ENCODE measurements at places on chromosomes 2 and 18.

DNA sequence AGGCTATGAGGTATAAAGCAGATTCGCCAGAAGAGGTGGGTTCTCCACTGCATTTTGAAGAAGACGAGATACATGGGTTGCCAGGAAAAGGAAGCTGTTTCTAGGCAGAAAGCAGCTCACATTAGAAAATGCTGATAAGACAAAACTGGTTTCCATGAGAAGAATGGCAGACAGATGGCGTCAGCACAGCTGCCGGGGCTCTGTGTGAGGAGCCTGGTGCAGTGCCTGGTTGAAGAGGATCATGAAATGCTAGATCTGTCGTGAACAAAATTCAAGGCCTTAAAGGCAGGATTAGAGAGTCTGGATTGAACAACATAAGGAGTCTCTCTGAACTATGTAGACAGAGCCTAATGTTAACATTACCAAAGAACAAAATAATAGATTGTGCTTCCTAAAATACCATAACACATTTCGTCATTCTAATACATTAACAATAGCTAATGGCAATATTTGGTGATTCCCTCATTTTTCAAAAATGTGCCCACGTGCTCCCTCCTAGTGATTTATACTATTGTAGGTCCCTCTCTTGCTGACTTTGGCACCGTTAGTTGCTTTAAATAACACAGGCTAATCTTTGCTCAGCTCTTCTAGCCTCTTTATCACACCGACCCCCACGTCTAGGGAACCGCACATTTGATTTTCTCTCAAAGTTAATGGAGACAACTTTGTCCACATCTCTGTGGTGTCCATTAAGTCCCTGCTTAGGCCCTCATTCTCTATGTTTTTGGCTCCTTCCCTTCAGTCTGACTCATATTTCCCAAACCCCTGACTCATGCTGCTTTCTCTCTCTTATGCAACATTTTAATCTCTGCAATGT lies 38.2 kb downstream of the EFEMP1 start:
- DNase-seq = no peak

GRCh38 chr2:201411421-201411820 lies 39.8 kb downstream of the TRAK2 start:
- DNase-seq = no peak

DNA sequence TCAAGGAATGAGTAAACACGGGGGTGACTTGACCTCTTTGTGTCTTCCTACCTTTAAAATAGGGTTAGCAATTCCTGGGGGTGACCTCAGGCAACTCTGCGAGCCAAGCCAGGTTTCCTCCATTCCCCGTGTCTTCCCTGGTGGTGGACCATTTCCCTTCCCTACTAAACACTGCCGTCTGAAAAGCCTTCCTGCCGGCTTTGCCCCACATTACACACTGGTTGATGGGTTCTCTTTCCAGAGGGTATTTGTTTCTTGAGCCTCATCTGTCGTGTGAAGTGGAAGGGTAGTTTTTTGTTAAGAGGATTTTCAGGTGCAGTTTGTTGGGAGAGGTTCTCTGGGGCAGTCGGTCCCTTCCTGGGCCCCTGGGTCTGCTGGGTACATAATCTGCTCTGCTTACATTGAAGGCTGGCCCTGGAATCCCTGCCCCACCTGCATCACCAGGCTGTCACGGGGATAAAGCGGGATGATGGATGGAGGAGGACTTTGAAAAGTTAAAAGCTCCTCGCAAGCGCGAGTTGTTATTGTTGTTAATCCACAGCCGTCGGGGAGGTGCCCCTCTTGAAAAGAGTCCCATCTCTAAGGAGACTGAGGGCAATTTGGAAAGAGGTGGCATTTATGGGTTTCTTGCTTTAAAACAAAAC lies 175.4 kb upstream of the SPRED2 start:
- no peak for DNase-seq

GRCh38 chr2:29469516-29469915 lies 354.3 kb downstream of the CLIP4 start:
- DNase-seq = no peak

- no peak for DNase-seq
Measured at GRCh38 chr18:32355896-32356295, 114.8 kb downstream of the GAREM1 start.

DNA sequence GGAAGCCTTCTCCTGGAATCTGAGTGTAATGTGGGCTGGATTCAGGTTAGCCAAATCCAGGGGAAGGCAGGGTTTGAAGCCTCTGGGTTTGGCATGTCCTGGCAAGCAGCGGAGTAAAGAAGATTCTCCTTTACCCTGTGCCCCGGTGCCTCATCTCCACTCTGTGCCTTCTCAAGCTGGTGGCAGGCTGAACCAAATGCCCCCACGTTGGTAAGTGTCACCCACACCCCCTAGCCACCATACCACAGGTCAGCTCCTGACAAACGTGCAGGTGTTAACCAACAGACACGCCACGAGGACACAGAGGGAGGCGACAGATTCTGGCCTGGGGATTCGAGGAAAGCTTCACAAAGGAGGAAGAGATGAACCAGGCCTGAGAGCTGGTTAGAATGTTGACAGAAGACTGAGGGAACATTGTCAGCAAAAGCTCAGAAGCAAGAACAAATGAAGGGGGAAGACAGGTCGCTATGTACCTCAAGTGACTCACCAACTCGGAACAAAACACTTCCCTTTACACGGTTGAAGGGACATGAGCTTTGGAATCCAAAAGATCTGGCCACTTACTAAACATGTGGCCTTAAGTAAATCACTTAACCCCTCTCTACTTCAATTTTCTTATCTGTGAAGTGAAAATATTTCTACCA lies 85.2 kb upstream of the LCLAT1 start:
- DNase-seq = no peak

GRCh38 chr2:33104052-33104623 lies 157.4 kb downstream of the LTBP1 start:
- no peak for DNase-seq

GRCh38 chr2:118249531-118249930 lies 161.3 kb downstream of the INSIG2 start:
- no peak for DNase-seq

DNA sequence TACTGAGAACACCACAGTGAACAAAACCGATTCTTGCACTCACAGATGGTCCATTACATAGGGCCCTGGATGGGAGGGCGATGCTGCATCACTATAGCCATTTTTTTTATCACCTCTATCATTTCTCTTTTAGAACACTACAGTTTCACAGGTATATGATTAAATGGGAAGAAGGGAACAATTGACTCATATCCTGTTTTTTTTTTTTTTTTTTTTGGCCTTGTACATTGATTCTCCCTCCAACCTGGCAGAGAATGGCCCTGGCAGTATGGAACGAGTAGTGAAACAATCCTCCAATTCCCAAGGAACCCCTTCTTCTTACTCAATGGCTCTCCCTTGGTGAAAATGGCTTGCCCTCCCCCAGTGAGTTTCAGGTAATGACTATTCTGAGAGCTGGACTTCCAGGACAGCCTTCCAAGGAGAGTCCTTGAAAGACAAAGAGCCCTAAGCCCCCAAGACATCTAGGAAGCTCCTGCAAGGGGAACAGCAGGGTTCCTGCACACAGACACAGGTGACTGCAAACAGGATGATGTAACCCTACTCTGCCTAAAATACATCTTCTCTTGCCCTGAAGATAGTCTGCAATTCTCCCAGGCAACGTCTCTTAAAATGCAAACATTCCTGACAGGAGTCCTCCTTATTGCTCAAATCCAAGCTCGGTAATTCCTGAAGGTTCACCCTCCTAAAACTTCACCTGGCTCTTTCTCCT lies 405.4 kb downstream of the SETBP1 start:
- no peak for DNase-seq

DNA sequence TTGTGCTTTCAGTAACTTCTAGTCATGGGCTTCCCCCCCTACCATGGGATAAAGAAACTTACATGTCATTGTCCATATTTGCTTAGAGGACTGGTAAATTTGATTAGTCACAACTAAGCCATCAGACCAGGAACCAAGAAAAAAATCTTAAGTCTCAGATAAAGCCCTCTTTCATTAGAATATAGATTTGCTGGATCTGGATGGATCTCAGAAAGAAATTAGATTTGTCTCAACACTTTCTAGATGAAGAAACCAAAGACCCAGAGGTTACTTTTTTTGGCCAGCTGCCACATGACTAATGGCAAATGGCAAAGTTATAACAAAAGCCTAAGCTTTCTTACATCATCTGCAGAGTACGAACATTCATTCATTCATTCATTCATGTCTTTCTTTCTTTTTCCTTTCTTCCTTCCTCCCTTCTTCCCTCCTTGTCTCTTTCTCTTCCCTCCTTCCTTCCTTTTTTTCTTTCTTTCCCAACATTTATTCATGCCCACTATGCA lies 60.2 kb downstream of the CDCA7 start:
- DNase-seq = no peak

GRCh38 chr2:98170076-98170475 lies 83.1 kb downstream of the VWA3B start:
- DNase-seq = no peak

DNA sequence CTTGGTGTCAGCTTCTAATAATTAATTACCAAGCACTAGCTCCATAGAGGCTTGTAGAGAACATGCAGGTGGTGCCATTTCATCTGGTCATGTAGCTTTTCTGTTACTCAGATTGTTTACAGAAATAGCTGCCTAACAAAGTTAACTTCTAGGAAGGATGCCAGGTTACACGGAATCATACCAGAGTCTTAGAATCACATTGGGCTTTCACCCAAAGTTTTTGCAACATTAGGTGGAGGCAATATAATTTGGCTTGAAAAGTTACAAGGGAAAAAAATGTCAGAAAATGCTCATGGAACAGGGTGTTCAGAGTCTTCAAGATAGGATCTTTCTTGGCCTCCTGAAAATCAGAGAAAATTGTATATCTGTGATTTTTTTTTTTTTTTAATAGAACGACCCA lies 135.6 kb downstream of the ARHGAP15 start:
- DNase-seq = no peak

DNA sequence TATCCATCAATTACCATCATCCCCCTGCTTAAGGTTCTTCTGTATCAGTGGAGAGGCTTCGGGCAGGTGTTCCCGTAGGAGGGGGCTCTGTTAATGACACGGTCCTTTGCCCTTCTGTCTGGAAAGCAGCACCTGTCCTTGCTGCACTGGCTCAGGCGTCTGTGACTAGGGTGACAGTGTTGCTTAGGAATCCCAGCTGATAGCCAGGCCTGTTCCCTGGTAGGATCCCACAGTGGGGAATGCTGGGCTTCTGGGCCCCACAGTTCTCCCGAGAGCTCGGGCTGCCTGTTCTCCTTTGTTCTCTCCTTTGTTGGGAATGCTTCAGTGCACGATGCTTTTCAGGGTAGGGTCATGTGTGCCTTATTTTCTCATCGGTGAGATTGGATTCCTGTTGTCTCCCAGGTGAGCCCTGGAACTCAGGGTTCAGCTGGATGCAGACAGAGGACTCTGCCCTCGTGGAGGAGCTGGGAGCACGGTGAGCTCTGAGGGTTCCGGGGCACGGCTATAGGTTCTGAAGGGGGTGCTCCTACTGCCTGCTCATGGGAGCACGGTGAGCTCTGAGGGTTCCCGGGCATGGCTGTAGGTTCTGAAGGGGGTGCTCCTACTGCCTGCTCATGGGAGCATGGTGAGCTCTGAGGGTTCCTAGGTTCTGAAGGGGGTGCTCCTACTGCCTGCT lies 9.6 kb downstream of the SNTG2 start:
- peak; percentile 49 for DNase-seq

DNA sequence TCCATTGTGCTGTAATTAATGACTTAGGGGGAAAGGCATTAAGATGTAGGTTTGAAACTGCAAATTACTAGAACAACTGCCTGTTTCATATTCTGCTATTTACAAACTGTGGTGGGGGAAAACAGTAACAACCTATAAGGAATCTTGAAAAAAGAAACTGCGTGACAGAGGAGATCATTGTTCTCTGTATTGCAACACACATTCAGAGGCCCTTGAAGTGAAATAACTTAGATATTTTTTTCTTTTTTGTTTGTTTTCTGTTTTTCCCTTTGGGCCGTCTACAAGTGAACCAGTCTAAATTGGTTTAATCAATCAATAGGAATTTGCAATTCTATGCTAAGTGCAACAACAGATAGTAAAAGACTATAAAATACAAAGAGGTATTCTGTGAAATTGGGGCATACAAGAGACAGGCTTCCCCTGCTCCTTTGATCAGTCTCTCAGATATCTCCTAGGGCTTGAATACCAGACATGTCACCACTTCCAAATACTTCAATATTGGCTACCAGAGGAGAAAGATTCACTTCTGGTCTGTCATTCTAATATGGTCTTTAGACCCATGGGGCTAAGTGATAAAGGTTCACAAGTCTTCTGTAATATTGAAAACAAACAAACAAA lies 2055.1 kb upstream of the CELF4 start:
- no peak for DNase-seq

Measured in NCI-H526 (cell line).